Heart left ventricle (tissue), 16 donors: ENCODE measurements at places on chromosomes 6 and 20. TPM values are rescaled to one million over a fixed set of nuclear protein-coding genes. Genes with fewer than 3 reads are reported as not detected.

HCK gene
- 52.0 TPM for total RNA-seq

RBM38 gene
- 79.3 TPM for total RNA-seq

DNA sequence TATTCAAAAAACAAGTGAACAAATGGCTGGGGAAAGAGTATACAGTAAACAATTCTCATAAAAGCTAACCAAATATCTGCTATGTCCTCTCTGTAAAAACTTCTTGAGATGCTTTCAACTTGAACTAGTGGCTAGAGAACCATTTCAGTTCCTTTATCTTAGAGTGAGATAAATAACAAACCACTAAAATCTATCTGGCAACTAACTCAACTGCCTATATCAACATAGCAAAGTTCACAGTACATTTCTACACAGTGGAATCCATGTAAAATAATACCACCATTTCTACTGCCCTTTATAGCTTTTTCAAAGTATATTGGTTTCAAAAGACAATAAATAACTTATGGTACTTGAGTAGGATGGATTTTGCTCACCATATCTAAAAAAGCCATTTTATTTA is 95.1 kb downstream of the MMS22L start:
- no peaks in the 10 kb centered on the region for H3K36me3 ChIP-seq
- H3K27ac ChIP-seq, result no peak overlapping the region
- no peaks in the 10 kb centered on the region for H3K4me1 ChIP-seq
- no peaks in the 10 kb centered on the region for H3K27me3 ChIP-seq

- no peaks in the 10 kb centered on the region for H3K36me3 ChIP-seq
- H3K27ac ChIP-seq, result peak overlapping the region; percentile 84
- DNase-seq, result no peak
- H3K4me1 ChIP-seq, result no peaks in the 10 kb centered on the region
- no peak overlapping the region for H3K4me3 ChIP-seq
Observed at GRCh38 chr20:57619051-57619831, 985 bp downstream of the ZBP1 start.

- DNase-seq, result no peak
- peaks cover 33% of the 10 kb centered on the region for H3K27me3 ChIP-seq
- H3K27ac ChIP-seq, result no peak overlapping the region
- H3K36me3 ChIP-seq, result no peaks in the 10 kb centered on the region
- no peak overlapping the region for H3K4me3 ChIP-seq
Observed at GRCh38 chr6:24397631-24398030, 5.1 kb upstream of the MRS2 start.

GRCh38 chr6:73506246-73506645 is 14.6 kb downstream of the EEF1A1 start:
- no peak overlapping the region for H3K27ac ChIP-seq
- no peaks in the 10 kb centered on the region for H3K27me3 ChIP-seq
- peaks cover 34% of the 10 kb centered on the region for H3K36me3 ChIP-seq
- H3K4me3 ChIP-seq, result no peak overlapping the region
- no peaks in the 10 kb centered on the region for H3K4me1 ChIP-seq
- DNase-seq, result no peak

ATP6V1G2 gene
- 1.1 TPM for total RNA-seq

GRCh38 chr6:46052479-46052878 is 36.8 kb upstream of the CLIC5 start:
- DNase-seq, result no peak
- no peaks in the 10 kb centered on the region for H3K36me3 ChIP-seq
- peak overlapping the region; percentile 93 for H3K27ac ChIP-seq
- no peak overlapping the region for H3K4me3 ChIP-seq
- no peaks in the 10 kb centered on the region for H3K27me3 ChIP-seq
- peaks cover 27% of the 10 kb centered on the region for H3K4me1 ChIP-seq

- H3K4me1 ChIP-seq, result no peaks in the 10 kb centered on the region
- DNase-seq, result no peak
- no peaks in the 10 kb centered on the region for H3K27me3 ChIP-seq
- no peaks in the 10 kb centered on the region for H3K36me3 ChIP-seq
- no peak overlapping the region for H3K27ac ChIP-seq
Observed at GRCh38 chr6:5308066-5308465, 46.8 kb downstream of the FARS2 start.

GRCh38 chr6:19472153-19472552 is 365.0 kb upstream of the ID4 start:
- no peak for DNase-seq
- no peaks in the 10 kb centered on the region for H3K36me3 ChIP-seq
- H3K4me1 ChIP-seq, result no peaks in the 10 kb centered on the region
- H3K27ac ChIP-seq, result no peak overlapping the region
- no peaks in the 10 kb centered on the region for H3K27me3 ChIP-seq

GRCh38 chr6:79143320-79143898 is 65.4 kb upstream of the PHIP start:
- no peak for DNase-seq
- H3K4me1 ChIP-seq, result no peaks in the 10 kb centered on the region
- no peak overlapping the region for H3K4me3 ChIP-seq

- no peak for DNase-seq
- H3K27ac ChIP-seq, result no peak overlapping the region
Observed at GRCh38 chr20:1429143-1429728, 36.4 kb upstream of the FKBP1A start.

DNA sequence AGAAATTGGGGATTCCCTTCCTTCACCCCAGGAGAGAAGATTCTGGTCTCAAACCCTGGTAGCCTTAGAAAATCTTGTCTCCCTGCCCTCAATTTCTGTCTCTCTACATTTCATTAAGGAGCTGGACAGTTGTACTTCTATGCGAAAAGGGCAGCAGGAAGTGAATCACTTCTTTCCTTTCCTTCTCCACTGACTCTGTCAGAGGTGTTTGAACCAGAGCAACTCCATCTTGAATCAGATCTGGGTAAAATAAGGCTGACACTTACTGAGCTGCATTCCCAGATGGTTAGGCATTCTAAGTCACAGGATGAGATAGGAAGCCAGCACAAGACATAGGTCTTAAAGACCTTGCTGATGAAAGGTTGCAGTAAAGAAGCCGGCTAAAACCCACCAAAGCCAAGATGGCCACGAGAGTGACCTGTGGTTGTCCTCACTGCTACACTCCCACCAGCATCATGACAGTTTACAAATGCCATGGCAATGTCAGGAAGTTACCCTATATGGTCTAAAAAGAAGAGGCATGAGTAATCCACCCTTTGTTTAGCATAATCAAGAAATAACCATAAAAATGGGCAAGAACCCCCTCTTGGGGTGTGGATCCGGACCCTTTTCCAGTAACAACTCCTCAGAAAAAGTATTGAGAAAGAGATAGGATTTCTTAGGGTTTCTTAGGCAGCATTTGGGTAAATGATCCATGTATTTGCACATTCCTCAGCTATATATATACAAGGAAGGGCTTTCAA is 95.8 kb upstream of the PLCB4 start:
- no peaks in the 10 kb centered on the region for H3K27me3 ChIP-seq
- no peak for DNase-seq
- H3K27ac ChIP-seq, result no peak overlapping the region
- no peak overlapping the region for H3K4me3 ChIP-seq

DNA sequence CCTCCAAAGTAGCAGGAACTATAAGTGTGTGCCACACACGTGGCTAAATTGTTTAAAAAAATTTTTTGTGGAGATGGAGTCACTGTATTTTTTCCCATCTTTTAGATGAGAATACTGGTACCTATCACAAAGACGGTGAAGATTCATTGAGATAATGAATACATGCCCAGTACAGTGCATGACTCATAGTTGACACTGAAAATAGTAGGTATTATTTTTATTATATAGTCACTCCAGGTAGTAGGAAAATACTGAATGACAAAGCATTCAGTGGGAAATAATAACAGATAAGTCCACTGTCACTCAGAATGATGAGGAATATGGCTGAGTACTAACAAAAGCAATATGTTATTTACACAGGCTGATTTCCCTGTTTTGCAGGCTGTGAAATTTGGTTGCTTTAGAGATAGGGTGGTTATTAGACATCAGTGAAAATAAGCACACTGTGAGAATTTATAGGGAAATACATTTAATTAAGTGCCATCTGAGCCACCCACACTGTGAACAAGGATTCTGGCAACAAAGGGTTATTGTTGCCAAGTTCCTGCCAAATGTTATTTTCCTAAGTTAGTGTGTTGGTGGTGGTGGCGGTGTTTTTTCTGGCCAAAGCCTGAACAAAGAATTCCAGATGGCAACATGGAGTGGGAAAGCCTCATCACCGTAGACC is 129.8 kb upstream of the FOXQ1 start:
- DNase-seq, result no peak
- no peak overlapping the region for H3K4me3 ChIP-seq
- H3K36me3 ChIP-seq, result no peaks in the 10 kb centered on the region
- no peak overlapping the region for H3K27ac ChIP-seq
- H3K27me3 ChIP-seq, result no peaks in the 10 kb centered on the region

ENPP3 gene
- total RNA-seq, result 0.72 TPM

WFDC5 gene
- not detected for total RNA-seq

DNA sequence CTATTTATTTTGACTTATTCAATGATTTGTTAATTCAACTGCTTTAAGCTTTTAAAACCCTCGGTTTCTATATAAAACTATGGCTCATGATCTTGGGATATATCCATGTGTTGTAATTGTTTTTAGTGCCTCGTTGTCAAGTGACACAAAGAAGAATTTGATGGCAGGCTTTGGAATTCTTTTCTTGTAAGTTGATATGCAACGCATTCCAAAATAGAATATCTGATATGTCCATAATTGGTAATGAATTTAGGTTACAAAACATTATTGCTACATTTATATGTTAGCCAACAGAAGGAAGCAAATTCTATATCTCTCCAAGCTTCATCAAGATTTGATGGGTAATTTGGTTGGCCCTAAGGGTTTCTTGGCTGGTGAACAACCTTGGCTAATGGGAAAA is 220.4 kb upstream of the RIMS1 start:
- H3K27me3 ChIP-seq, result no peaks in the 10 kb centered on the region
- H3K4me1 ChIP-seq, result no peaks in the 10 kb centered on the region
- no peak for DNase-seq
- no peak overlapping the region for H3K4me3 ChIP-seq
- H3K27ac ChIP-seq, result no peak overlapping the region

DNA sequence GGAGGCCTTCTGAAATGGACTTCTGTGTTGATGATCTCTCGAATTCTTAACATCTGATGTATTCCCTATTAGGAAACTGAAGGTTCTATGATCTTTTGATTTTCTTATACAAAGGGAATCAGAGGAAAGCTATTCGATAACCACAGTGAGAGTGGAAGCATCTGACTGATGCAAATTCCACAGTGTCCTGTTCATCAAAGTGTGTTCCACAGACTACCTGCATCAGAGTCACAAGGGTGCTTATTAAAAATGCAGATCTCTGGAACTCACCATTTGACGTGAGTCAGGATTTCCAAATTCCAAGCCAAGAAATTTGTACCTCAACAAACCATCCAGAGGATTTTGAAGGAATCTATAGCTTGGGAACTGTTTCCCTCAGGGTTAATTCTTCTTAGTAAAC is 4.4 kb upstream of the MEP1A start:
- H3K27me3 ChIP-seq, result no peaks in the 10 kb centered on the region
- no peak overlapping the region for H3K27ac ChIP-seq
- no peak overlapping the region for H3K4me3 ChIP-seq
- no peak for DNase-seq

SLC17A2 gene
- total RNA-seq, result not detected

DNA sequence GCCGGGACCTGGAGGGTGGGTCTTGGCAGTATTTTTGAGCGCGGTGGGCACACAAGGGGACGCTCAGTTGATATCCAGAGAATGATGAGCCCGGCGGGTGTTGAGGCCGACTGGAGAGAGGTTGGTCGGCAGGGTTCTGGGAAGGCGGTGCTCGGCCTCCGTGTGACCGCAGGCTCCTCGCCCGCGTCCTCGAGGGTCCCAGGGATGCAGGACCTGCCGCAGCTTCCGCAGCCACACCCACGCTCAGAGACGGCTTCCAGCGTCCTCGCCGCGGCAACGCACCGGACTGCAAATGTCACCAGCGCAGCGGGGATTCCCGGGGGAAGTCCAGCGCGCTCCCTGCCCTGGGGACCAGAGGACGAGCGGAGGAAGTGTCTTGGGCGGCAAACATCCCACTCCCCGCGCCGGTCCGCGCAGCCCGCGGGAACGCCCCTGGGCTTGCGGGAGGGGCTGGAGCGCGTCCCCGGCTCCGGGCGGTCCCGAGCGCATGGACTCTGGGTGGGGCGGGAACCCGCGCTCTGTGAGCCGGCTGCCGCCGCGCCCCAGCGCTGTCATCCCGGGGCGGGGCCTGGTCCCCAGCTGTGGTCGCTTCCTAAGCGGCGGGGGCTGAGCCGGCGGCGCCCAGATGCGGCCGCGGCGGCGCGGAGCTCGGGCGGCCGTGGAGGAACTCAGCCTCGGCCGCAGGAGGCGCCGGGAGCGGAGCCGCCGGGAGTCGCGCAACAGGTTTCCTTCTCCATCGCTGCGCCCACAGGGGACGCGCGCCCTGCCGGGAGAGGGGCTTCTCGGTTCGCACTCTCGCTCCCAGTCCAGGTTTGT is at the start of gene STX11:
Gene STX11, plus strand, starts transcription at position 624 of the 816 bp plus-strand sequence. CDS start 36,111 bp downstream, outside the sequence.
- DNase-seq, result peak; percentile 85
- H3K36me3 ChIP-seq, result no peaks in the 10 kb centered on the region
- H3K4me3 ChIP-seq, result peak within 1 kb of the TSS; percentile 95
- peak within 1 kb of the TSS; percentile 81 for H3K27ac ChIP-seq
- no peaks in the 10 kb centered on the region for H3K27me3 ChIP-seq

DPPA5 gene
- total RNA-seq, result not detected

GRCh38 chr6:73282871-73283270 is 19.9 kb upstream of the KHDC1 start:
- H3K4me1 ChIP-seq, result no peaks in the 10 kb centered on the region
- H3K4me3 ChIP-seq, result no peak overlapping the region
- no peak for DNase-seq
- H3K27me3 ChIP-seq, result no peaks in the 10 kb centered on the region
- no peak overlapping the region for H3K27ac ChIP-seq
- no peaks in the 10 kb centered on the region for H3K36me3 ChIP-seq

DNA sequence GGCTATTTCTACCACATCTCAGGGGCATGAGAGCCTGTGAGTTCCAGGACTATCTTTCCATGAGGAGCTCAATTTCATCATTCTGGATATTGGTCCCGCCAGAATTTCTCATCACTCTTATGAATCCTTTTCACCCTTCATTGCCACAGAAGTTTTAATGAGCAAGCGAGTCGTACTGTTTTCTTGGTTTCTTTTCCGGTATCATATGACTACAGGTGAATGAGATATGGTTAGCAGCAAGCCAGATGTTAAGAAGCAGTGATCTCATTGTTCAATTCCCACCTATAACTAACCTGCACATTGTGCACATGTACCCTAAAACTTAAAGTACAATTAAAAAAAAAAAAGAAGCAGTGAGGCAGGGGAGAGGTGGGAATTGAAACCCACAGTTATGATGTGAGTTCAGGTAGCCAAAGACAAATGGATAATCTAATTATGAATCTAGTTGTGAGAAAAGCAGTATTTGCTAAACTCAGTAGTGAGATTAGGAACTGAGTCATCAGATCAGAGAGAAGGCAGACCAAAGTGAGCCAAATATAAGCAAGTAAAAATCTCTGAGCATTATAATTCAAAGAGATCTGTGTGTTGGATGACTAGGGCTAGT is 78.0 kb upstream of the ELOVL5 start:
- no peak for DNase-seq
- no peaks in the 10 kb centered on the region for H3K27me3 ChIP-seq
- no peaks in the 10 kb centered on the region for H3K4me1 ChIP-seq
- H3K36me3 ChIP-seq, result no peaks in the 10 kb centered on the region

GRCh38 chr20:57236813-57237584 is 29.4 kb downstream of the BMP7 start:
- no peak overlapping the region for H3K4me3 ChIP-seq
- no peak for DNase-seq
- H3K27ac ChIP-seq, result no peak overlapping the region
- H3K4me1 ChIP-seq, result no peaks in the 10 kb centered on the region
- no peaks in the 10 kb centered on the region for H3K36me3 ChIP-seq
- H3K27me3 ChIP-seq, result peaks cover 15% of the 10 kb centered on the region
